Fibroblast of pulmonary artery (primary cell): ENCODE measurements at places on chromosomes 4 and X.

DNA sequence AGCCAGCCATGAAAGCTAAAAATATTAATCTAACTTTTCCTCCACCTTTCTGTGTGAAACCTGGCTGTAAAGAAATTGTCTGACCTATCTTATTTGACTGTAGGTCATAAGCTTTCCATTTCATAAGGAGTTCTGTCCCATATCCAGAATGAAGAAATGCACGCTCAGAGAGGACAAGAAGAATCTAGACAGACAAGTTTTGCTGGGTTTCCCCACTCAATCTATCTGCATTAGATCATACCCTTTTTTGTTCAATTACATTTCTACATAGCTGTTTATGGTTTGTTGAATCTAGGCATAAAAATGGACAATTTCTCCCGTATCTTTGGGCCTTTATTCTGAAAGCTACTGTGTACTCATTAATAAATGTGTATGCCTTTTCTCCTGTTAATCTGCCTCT is 1495.1 kb downstream of the C4orf33 start:
- DNase-seq, result no peak

- DNase-seq, result no peak
Measured at GRCh38 chr4:21710179-21710835, 238.3 kb downstream of the KCNIP4 start.

DNA sequence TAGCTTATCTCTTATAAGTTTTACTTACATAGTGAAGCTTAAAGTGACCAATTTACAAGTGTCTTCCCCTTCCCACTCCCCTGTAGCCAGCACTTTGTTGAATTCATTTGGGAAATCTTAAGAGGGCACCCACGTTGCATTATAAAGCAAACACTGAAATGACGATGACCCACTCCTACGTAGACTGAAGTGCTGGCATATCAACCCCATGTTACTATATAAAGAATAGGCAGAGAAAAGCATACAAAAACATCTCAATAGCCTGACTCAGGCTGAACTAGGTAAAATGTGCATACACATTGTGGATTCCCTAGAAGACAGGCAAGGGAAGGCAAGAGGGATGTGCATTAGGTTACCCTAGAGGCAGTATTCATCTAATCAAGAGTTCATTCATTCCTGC is 313.4 kb downstream of the TENM3 start:
- no peak for DNase-seq

DNA sequence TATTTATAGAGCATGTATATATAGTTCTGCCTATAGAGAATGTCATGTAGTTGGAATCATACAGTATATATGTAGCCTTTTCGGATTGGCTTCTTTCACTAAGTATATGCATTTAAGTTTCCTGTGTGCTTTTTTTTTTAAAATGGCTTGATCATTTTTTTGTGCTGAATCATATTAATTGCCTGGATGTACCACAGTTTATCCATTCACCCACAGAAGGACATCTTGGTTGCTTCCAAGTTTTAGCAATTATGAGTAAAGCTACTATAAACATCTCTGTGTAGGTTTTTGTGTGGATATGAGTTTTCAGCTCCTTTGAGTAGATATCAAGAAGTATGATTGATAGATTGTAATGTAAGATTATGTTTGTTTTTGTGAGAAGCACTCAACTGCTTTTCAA is 23.8 kb downstream of the PTTG2 start:
- no peak for DNase-seq

DNA sequence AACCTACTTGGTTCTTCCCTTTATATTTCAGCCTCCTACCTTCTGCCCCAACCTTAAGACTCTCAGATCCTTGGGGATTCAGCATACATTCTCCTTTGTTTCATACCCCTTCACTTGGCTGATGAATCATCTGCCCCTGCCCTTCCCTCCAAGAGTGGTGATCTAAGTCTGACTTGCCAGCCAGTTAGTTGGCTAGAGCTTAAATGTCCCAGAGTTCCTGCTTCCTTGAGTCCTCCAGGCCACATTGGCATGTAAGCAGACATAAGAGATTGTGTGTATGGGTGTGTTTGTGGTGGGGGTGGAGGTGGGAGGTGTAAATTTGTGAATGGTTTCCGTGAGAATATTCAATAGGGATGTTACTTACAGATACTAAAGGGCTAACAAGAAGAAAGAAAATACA is 3.7 kb upstream of the TEX13D start:
- no peak for DNase-seq
